ENCODE measurements at places on chromosomes 5 and 9.

DNA sequence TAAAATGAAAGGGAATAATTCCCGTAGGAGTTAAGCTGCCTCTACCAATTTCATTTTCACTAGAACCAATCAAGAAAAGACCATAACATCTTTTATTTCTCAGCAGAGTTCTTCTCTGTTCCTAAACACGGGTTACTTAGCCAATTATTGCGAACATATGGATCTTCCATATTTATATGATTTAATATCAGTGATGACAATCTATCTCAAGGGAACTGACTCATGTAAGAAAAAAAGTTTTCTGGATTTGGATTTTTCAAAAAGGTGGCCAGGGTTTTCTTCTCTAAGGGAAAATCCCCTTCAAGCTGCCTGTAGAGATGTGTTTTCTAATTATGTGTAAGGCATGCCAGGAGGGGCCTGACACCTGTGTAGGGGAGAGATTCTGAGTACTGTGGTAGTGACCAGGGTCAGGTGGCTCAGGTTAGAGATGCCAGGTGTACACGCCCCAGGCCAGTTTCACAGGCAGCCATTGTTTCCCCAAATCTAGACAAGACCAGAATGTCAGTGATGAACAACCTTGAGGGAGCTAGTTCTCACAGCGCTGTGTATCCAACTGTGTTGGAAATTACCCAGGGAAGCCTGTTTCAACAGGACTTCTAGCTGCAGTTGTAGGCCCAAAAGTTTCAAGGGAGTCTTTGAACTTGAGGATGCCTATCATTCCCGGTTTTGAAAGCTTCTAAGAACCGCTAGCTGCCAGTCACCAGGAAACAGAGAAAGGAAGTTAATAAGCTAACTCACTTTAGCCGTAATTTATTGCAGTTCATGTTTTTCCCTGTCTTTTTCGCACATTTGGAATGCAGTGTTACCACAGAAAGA, 572.5 kb upstream of the RGMB start:
- no peak for DNase-seq

GRCh38 chr9:134236001-134236421, 71.6 kb upstream of the RNU6ATAC start:
- peak; percentile 52 for DNase-seq

DNA sequence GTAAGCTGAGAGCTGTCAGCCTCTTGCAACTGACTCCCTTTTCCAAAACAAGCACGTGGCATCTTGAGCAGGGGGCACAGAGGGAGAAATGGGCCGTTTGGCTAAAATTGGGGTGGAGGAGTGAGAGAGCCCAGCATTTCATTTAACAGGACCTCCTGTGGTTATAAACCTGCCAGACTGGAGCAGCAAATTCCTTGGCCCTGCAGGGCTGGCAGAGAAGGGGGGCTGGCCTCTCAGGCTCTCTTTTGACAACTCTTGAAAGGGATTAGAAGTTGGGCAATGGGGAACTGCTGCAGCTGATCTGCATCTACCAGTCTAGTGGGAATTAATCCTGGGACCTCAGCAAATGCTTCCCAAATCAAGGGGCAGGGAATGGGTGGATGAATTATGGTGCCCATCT, 7.2 kb upstream of the POU4F3 start:
- DNase-seq, result no peak

- DNase-seq, result no peak
These were observed 40.3 kb downstream of the GLDC start for GRCh38 chr9:6605202-6605601.

DNA sequence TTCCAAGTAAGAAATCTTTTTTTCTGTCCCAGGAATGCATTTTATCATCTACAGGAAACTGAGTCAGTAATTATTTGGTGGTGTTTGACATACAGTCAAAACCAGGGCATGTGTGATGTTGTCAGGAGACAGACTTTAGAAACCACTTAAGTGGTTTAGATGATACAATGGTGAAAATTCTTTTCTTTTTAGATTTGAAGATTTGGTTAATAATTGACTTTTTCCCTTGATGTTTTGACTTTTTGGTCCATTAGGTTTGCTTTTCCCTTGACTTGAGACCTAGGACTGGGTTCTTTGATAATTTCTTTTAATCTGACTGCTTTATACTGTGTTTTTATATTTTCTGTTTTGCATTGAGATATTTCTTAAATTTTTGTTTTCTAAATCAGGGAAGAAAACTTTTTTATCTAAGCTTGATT, 85.2 kb downstream of the RASGRF2 start:
- DNase-seq, result no peak

DNA sequence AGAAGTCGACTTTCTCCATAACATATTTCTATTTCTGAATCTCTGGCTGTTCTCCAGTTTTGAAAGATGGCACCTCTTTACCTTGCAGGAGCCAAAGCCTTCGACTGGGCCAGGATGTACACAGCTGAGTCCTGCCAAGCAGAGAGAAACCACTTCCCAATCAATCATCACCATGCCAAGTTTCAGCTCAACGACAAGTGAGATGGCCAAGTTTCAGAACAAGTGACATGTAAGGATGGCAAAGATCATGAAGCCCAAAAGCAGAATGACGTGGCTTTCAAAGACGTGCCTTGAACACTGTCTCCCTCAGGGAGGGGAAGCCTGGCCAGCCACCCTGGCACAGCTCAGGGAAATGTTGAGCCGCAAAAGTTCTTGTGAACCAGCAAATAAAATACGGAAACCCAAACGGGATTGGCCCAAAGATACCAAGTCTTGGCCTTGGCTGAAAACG, 17.7 kb downstream of the STK10 start:
- DNase-seq, result no peak

- no peak for DNase-seq
These were observed 539.1 kb downstream of the CDK5RAP2 start for GRCh38 chr9:120040896-120041295.

- no peak for DNase-seq
These were observed 64.1 kb downstream of the SEMA6A start for GRCh38 chr5:116510517-116510916.

DNA sequence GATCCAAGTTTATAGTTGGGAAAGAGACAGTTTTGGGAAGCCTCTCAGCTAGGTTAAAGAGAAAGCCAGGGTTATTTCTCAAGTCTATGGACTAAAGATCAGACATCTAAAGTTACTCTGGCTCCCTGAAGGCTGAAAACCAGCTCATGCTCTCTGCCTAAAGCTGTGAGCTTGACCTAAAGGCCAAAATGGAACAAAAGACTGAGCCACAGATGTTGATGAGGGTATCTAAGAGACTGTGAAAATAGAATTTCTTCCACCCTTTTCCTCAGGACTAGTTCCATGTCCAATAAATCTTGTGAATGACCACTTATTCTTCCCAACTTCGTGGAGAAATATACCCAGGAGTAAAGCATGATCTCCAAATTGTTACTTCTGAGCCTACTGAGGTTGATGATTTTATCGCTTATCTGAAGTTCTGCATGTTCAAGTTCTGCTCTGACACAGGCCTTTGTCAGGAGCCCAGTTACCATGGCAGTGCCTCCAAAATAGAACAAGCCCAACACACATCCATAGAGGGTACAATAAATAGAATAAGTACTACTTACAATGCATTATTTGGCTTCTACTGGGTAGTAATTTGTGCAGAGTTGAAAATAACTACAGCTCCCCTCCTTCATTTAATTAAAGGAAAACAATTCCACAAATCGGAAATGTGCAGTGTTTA, 373.6 kb downstream of the NTRK2 start:
- DNase-seq, result no peak

DNA sequence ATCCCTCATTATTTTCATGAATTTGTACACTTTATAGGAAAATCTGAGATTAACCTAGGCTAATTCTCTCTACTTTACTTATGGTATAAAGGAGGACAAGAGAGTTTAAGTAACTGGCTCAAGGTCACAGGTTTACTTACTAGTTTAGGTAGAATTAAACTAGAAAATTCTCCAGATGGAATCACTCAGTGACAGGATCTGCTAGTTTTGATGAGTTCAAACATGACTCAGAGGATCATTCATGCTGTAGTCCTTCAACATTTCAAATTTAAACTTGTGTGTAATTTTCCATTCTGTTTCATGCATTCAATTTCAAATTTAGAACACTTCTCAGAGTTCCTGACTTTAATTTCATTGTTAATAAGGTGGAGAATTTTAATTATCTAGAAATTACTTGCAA, 485.7 kb upstream of the TUSC1 start:
- DNase-seq, result peak; percentile 22

- DNase-seq, result no peak
These were observed 87.5 kb upstream of the ERCC6L2 start for GRCh38 chr9:95788021-95788420.

GRCh38 chr9:21852754-21853153, 50.3 kb downstream of the MTAP start:
- DNase-seq, result no peak

GRCh38 chr5:32406650-32407049, 37.9 kb downstream of the ZFR start:
- DNase-seq, result no peak

DNA sequence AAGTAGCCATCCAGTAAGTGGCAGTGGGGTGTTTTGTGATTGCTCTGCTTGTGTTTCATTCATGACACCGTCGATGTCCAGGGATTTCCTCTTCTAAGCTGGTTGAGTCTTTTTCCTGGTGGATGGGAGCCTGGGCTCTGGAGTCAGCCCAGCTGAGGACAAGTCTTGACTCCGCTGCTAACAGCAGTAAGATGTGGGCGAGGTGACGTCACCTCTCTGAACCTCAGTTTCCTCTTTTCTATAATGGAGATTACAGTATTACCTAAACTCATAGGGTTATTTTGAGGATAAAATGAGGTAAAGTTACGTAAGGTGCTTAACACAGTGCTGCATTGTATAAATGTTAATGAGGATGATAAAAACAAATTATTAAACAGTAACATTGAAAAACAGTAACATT, 21.3 kb downstream of the FGF1 start:
- no peak for DNase-seq

GRCh38 chr9:72844440-72844768, 108.4 kb downstream of the ALDH1A1 start:
- DNase-seq, result no peak

GRCh38 chr5:83494087-83494620, 22.6 kb downstream of the VCAN start:
- DNase-seq, result no peak

GRCh38 chr5:30607301-30607894, 586.1 kb upstream of the CDH6 start:
- no peak for DNase-seq

DNA sequence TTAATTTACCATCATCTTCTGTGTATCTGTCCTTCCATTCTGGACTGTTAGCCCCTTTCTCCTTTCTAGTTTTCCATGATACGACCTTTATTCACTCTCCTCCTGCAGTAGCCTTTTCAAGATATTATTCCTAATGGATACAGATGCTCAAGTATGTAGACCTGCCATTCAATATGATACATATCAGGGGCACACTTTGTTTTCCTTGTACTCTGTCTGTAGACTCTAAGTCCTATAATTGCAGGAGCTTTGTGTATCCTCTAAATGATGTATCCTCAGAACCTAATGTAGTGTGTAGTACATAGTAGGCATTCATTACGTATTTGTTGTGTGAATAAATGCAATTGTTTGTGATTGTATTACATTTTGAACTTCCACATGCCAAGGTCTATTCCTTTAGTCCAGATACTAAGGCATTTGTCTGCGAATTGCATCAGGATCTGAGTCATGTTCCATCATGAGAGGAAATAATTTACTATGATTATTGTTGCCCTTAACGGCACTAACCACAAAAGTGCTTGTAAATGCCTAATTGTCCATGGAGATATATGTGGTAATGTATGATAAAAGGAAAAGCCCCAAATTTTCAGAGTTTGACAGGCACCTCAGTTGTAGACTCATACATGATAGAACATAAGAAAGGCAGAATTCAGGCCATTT, 57.1 kb upstream of the IZUMO3 start:
- DNase-seq, result no peak

DNA sequence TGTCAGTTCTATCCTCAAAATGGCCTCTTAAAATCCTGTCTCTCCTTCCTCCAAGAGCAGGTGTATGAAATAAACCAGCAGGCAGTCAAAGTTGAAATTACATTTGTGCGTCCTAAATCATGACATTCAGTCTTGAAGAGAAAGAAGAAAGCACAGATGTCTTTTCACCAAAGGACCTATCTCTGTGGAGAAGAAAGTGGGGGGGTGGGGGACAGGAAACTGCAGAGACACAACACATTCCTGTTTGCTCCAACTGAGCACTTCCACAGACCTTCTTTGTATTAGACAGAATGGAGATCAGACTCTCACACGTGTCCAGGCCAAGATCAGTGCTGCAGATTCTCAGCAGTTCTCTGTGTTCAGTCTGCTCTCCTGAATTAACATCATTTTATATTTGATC, 471.9 kb upstream of the RGMB start:
- no peak for DNase-seq

DNA sequence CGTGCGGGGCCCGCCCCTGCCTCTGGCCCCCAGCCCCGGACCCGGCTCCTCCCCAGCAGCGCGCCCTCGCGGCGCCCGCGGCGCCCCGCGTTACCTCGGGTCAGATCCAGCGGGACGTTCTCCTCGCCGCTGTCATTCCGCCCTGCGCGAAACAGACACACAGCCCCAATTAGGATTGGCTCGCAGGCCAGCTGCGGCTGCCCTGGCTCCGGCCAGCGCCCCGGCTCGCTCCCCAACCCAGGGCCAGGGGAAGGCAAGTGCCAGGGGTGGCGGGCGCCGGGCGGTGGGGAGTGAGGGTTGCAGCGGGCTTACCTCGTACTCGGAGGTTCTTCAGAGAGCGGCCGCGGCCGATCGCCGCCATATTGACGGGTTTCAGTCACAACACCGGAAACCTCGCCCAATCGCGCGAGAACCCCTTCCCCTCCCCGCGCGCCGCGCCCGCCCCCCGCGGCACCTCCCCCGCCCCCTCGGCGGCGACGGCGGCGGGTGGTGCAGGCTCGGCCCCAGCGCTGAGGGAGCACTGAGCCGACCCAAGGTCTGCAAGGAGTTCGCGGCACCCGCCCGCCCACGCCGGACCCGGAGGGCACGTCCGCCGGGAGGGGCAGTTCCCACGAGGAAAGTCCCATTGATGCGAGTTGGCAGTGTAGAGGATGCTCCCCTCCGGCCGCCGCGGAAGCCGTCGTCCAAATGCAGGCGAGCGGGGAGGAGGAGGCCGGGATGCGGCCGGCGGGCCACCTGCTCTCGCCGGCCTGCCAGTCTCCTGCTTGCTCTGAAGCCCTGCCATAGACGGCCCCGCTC, at the start of gene RICTOR:
Gene RICTOR (minus strand): TSS at position 383 of the 798 bp plus-strand sequence. CDS start 22 bp downstream, at position 361.
- DNase-seq, result peak; percentile 94

- peak; percentile 3 for DNase-seq
These were observed 161.1 kb downstream of the CSNK1G3 start for GRCh38 chr5:123673107-123673506.

DNA sequence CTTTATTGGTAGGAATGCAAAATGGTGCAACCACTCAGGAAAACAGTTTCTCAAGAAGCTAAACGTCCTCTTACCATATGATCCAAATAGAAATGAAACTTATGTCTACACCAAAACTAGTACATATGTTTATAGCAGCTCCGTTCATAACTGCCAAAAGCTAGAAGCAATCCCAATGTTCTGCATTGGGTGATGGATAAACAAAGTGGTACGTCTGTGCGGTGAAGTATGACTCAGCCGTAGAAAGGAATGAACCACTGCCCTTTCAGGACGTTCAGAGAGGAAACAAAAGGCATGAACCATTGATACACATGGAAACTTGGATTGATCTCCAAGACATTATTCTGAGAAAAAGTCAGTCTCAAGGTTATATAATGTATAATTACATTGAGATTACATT, 27.6 kb downstream of the HNRNPH1 start:
- no peak for DNase-seq

GRCh38 chr9:3887221-3887653, 361.4 kb upstream of the RFX3 start:
- no peak for DNase-seq

- no peak for DNase-seq
These were observed 62.4 kb downstream of the TNPO1 start for GRCh38 chr5:72878854-72879253.

- DNase-seq, result no peak
These were observed 26.9 kb upstream of the LNPEP start for GRCh38 chr5:96909003-96909402.

GRCh38 chr5:55226027-55226933, 835 bp downstream of the MCIDAS start:
- no peak for DNase-seq
